ENCODE measurements at places on chromosomes 2 and 18.
A peak's percentile ranks its signal among the peaks of the same experiment; 100 is the strongest.

- DNase-seq = no peak
Measured at GRCh38 chr2:27754831-27755230, 16.7 kb upstream of the MRPL33 start.

DNA sequence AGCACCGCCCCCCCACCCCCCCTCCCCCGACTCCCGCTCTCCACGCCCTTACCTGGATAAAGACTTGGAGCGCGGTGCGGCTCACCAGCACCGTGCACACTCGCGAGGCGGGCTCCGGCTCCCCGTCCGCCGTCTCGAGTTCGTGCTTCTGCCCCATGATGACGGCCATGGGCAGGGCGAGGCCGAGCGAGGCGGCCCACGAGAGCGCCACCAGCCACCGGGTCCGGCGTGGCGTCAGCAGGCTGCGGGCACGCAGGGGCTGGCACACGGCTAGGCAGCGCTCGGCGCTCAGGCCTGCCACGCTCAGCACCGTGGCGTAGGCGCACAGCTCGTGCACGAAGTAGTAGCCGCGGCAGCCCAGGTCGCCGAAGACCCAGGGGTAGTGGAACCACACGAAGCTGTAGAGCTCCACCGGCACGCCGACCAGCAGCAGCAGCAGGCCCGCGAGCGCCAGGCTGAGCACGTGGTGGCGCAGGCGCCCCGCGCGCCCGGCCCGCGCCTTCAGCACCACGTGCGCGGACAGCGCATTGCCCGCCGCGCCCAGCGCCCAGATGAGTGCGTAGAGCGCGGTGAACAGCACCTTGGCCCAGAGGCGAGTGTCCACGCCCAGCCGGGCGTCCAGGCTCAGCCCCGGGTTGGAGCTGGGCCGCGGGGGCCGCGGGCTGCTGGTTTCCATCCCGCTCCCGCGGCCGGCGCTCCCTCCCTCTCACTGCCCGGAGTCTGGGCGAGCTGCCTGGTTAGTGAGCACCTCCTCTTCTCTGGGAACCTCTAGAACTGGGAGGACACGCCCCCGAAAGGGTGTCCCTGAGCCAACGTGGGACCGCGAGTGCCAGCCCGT is at the start of gene NTSR2:
NTSR2 (minus strand) TSS at position 742 of the 838 bp plus-strand sequence; CDS start at position 676, 66 bp downstream.
- DNase-seq = peak; percentile 82

GRCh38 chr2:12073217-12073852 is 326.9 kb downstream of the LPIN1 start:
- DNase-seq = no peak

- DNase-seq = no peak
Measured at GRCh38 chr2:28098501-28099225, 208.1 kb downstream of the BABAM2 start.

GRCh38 chr18:51617167-51617566 is 419.7 kb upstream of the MEX3C start:
- no peak for DNase-seq
